ENCODE measurements at places on chromosomes 7 and 10.

DNA sequence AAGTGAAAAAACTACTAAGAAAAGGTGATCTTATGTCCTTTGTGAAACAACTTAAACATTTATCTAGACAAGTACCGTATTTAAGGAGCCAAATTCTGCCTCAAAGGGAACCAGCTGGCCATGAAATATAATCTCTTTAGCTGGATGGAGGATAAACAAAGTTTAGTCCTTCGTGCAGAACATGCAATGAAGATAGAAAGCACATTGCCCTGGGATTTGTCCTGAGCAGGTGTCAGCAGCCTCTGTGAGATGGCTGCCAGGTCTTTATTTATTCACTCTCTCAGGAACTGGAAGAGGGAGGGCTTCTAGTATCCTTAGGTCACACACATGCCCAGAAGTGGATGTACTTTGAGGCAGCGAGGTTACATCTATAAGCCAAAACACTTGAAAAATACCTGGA is 57.4 kb upstream of the CASD1 start:
- no peak for DNase-seq

DNA sequence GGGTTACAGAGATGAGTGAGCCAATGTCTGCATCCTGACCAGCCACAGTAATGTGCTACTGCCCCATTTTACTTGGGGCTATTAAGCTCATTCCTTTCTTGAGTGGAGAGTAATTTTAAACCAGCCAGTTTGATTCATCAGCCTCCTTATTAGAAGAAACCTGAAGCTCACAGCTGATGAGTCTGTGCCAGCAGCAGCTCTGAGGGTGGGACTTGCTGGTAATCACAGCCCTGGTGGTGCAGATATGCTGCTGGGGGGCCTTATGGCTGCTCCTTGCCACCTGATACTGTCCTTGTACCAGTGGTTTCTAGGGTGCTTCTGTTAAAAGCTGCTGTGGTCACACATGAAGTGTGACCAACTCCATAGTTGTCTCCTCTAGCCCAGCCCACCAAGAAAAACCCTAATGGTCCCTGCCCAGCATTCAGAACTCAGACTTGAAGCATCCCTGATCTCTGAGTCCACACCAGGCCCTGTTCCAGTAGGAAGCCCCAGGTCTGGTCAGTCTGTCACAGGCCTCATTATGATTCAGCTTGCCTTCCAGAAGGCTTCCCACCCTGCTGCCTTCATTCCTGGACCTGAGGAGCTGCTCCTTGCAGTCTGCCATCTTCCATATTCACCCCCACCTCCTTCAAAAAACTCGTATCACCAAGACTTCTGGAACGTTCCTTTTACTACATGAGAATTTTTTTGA is 28.9 kb upstream of the RBM20 start:
- DNase-seq: peak; percentile 12

DNA sequence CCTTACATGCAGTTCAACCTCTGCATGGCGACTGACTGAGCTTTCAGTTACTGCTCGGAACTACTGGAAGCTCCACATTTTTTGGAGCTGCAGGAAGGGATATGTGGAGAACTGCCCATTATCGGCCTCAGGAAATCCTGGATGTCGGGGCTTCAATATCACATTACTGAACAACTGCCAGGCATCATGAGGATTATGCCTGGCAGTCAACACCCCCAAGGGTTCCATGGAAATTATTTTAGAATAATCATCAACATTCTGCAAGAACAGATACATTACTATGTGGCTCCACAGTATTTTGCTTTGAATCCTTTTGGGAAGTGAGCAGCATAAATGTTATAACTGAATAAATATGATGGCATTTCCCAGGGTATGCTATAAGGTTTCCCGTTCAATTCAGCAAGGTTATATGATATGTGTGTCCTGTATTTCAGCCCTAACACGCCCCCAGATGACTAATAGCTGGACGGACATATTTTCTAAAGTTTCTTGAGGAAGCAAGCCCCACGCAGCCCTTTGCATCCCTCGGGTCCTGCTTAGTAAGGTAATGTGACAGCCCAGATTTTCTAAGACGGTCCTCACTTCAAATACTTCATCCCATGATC is 53.0 kb upstream of the OPALIN start:
- no peak for DNase-seq

GRCh38 chr7:38171623-38172391 is 6.2 kb upstream of the STARD3NL start:
- DNase-seq: no peak

DNA sequence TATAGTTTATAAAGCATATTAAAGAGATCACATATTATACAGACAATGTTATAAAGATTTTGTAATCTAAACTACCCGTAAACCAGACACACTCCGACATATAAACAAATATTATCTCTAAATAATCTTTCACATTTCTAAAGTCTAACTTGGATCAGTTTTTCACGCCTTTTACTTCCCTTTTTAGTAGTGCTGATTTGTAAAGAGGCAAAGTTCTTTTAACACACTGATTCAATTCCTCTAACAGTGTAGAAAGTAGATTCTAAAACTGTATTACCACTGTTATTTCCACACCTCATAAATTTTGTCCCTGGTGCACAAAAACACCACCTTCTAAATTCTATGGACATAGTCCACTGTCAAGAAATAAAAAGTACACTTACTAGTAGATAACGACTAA is 230.9 kb downstream of the DOCK4 start:
- DNase-seq: no peak

DNA sequence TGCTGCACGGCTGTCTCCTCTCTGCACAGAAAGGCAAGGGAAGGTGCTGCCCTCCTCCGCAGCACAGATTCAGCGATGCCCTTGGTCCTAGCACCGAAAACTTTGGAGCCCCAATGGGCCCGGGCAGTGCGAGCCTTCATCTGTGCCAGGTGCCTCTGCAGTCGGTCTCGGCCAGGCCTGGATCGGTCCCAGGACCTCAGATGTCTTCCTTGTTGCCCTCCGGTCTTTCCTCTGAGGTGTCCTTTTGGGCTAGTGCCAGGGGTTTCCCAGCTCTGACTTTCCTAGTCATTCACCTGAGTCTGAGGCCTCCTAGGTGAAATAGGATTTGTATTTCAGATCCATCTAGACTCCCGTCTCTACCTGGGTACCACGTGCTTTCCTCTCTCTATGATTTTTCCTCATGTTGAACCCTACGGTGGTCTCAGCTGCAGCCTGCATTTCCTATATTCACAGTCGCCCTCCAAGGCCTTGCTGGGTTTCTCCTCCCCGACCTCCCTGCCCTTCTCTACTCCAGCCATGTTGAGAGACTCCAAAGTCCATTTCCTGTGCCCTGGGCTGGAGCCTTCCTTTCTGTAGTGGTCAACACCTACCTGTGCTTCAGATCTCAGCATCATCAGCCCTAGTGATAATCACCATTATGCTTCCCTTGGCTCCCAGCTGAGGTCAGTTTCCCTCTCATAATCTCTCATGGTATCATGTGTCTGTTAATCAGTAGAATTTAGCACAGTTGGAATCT is 92.0 kb upstream of the PRSS58 start:
- no peak for DNase-seq

DNA sequence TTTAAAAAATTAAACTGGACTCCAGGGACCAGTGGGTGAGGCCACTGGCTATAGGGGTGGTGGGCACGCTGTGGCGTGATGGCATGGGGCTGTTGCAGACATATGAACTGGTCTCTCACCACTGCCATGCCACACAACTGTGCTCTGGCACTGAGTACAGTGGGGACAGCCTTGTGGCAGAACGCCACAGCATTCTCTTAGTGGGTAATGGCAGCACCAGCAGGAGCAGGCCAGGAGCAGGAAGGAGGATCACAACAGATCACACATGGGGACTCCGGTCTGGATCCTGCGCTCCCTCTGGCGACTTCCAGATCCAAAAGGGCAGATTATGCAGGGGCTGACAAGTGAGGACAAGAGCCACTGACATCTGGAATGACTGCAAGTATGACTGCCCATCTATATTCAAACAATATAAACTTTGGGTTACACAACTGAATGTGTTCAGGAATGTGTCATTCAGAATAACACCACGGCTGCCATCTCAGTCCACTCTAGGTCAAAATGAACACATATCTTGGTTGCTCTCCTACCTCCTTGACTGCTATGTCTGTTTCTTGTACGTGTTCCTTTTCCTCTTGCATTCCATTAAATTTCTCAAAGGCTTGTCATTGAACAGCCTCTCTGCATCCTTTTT is 176.0 kb downstream of the KMT2E start:
- DNase-seq: no peak

DNA sequence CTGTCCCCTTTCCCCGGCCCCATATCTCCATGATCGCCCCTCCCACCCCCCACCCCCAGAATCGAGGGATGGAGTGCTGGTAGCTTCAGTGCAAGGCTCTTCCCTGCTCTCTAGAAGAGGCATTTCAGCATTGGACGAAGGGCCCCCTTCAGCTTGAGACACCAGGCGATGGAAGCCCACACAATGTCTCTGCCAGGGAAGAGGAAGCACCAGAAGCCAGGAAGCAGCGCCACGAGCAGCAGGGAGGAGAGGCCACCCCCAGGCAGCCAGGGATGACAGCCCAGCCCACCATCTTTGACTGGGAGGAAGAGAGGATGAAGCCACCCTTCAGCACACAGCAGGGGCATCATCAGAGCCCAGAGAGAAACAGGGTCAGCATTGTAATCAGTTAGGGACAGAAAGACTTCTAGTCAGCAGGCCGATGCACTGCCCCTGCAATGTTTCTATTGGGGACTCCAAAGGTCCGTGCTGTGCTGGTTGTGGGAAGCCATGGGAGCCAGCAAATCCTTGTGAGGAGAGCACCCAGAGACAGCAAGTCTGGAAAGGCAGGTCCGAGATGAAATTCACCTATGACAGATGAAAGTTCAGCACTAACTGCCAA is 15.7 kb downstream of the TMEM72 start:
- DNase-seq: no peak

DNA sequence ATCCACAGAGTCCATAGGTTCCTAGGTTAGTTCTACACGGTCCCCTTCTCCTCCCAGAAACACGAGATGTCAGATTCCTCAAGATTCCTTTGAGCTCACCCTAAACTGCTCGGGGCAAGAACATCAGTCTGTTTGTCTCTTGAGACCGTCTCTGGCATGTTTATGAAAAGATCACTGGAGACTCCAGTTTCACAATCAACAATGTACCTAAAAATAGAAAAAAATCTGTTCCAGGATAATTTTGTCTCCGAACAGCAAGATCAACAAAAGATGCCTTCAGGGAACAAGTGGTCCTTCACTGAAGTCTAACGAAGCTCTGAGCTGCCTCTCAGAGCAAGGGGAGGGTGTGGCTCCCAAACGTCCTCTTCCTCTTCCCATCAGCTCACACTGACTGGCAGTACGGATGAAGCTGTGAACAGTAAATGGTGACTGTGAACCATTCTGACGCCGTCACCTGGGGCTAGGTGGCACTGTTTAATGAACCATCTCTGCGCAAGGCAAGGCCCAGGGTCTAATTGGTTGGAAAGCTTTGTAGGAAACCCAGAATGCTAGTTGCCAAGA is 156.2 kb upstream of the LYZL1 start:
- DNase-seq: peak; percentile 61
